ENCODE measurements at places on chromosomes 7 and 10.

- peak; percentile 54 for DNase-seq
Observed at GRCh38 chr10:119207713-119208552, 562 bp downstream of the GRK5 start.

DNA sequence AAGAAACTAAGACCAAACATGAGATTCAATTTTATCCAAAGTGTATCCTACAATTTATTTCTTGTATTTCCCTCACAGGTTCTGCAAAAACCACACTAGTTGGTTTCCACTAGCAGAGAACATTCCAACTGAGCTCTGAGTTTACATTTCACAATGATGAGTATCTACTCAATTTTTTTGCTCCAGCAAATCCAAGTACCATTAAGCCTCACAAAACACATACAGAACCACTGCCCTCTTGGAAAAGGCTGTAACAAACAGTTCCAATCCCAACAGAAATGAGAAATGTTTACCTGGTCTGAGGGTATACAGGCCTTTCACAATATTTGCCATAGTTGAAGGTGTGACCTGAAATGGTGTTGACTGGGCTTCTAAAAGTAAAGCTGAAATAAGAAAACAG lies 59.9 kb downstream of the CACUL1 start:
- DNase-seq = no peak

DNA sequence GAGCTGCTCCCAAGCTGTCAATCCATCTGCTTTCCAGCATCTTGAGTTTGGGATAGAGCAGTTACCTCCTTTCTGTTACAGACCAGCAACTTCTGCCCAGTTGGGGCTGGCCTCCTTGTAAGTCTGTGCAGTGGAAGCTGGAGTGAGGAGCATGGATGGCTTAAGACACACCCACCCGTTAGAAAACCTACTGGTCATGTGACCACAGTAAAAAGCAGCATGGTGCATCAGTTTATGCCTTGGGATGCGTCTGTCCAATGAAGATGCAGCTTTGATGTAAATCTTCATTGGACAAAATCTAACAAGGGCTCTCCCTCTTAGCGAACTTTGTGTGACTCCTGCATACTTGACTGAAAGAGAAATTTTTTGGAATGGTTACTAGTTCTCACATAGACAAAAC lies 453.5 kb downstream of the TYW1 start:
- no peak for DNase-seq

DNA sequence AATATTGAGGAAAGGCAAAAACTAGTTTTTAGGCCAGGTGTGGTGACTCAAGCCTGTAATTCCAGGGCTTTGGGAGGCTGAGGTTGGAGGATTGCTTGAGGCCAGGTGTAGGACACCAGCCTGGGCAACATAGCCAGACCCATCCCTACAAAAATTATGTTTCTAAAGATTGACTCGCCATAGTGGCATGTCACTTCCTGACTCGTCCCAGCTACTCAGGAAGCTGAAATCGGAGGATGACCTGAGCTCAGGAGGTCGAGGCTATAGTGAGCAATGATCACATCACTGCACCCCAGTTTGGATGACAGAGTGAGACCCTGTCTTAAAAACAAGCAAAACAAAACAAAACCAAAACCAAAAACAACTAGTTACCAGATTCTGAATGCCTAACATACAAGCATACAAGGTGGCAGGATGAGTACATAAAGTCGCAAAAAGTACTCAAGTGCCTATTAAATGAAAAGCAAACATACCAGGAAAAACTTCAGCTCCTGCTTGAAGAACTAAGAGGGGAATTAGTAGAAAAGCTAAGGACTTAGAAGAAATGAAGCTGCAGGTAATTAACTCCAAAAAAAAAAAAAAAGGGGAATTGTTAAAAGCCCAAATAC lies 14.1 kb downstream of the ZNF398 start:
- DNase-seq = no peak

DNA sequence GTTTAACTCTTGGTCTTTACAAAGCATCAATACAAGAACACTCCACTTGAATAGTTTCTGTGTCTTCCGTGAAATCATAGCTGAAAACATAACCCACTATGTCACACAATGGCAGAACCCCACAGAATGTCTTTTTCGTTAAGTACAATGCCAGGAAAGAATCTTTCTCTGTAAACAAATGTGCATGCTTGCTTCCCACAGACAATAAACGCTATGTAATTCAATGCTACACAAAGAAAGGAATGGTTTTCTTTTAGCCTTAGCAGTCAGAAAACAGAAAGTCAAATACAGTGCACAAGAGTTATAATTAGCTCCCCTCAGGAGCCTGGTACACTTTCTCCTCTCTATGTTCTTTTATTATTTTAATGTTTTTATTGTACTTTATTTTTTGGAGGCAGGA lies 186.1 kb downstream of the SRPK2 start:
- DNase-seq = no peak

- no peak for DNase-seq
Observed at GRCh38 chr7:100726996-100727761, 6.2 kb upstream of the ZAN start.

GRCh38 chr10:36612436-36612835 lies 513.0 kb upstream of the ANKRD30A start:
- no peak for DNase-seq

DNA sequence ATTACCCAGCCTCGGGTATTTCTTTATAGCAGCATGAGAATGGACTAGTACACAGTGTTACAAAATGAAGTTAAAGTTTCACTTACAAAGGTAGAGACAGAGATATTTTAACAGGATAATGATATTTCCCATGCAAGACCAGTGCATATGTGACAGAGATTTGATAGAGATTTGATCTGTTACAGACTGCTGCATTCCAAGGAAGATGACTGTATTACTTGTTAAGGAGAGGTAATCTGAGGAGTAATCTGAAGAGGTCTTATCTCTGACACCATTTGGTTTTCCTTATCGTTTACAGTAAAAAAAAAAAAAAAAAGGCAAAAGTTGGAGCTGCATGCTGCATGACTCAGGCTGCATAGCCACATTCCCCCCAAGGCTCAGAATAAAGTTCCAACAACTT lies 289.6 kb downstream of the POM121L12 start:
- DNase-seq = no peak

DNA sequence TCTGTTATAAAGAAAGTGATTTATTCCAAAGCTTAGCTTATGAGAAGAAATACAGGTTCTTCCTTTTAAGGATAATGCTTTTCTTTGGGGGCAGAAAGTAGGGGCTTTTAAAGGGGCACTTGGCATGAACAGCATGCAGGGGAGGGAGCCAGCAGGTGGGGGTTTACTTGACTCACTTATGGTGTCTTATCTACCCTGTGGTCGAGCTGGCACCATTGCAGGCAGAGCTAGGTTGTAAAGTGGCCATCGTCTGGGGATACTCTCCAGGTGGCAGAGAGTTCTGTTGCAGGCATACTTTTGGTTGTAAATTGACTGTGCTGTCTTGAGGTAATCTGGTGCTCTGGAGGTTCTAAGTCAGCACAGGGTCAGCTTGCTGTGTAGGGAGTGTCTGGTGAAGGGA lies 26.3 kb upstream of the IFRD1 start:
- peak; percentile 15 for DNase-seq

- no peak for DNase-seq
Observed at GRCh38 chr7:133040674-133041073, 41.2 kb downstream of the CHCHD3 start.

GRCh38 chr10:42988517-42989395 lies 88.1 kb upstream of the RET start:
- no peak for DNase-seq

DNA sequence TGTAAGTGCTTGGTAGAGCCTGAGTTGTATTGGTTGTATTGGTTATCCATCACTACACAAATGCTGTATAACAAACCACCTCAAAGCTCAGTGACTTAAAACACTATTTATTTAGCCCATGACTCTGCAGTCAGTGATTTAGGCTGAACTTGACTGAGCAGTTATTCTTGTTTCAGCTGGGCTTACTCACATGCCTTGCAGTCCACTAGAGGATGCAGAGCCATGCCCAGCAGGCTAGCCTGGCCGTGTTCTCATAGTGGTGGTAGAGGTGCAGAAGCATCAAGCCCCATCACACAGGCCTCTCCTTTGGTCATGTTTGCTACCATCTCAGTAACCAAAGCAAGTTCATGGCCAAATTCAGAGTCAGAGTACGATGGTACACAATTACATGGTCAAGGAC lies 43.9 kb downstream of the LUC7L2 start:
- DNase-seq = no peak

DNA sequence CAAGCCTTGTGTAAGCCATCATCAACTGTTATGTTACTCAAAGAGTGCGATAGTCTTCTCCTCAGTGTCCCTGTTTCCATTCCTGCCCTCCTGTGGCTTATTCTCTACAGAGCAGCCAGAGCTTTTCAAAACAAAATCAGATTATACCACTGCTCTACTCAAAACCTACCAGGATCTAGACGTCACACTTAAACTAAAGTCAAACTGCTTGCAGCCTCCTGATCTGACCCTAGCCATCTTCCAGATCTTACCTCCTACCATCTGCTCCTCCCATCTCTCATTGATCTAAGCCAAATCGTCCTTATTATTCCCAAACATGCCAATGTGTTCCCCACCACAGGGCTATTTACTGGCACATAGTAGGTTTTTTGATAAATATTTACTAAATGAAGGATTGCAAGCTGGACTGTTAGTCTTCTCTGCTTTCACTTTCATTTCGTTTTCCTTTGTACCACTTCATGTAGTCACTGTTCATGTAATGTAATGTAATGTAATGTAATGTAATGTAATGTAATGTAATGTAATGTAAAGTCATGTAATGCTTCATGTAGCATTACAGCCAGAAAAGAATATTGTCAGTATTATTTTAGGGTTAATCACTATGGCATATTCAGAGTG lies 116.1 kb downstream of the GPR37 start:
- DNase-seq = no peak

GRCh38 chr10:91210014-91210413 lies 10.4 kb upstream of the PCGF5 start:
- DNase-seq = no peak

DNA sequence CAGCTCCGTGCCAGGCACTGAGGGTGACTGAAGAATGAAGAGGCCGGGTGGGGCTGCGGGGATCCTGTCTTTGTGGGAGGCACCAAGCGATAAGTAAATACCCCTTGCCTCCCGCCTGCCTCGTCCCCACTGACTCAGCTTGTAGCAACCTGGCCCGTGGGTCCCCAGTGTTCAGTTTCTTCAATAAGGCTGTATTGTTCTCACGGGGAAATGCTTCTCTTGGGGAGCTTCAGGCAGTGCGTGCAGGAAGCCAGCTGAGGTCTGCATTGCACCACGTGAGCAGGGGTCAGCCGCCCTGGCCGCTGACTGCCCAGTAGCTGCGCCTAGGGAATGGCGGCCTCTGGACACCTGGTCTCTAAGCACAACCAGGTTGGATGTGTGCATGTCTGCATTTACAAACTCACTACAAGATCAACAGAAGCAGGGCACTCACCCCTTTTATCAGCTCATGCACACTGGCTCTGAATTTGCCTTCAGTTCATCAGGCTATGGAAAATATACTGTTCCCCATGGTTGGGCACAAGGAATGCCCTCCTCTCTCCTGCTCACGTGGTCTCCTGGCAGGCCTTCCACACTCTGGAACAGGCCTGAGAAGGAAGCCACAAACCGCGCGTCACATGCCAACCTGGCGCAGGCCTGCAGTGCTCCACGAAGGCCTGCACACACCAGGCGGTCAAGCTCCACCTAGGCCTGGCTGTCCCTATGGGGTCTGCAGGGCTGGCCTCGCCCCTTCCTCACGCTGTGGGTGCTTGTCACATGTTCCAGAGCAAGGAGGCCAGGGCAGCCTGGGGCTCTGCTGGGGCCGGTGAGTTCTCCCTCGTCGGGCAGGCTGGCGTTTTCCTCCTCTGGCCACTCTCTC lies 135.7 kb upstream of the RNF32 start:
- no peak for DNase-seq

DNA sequence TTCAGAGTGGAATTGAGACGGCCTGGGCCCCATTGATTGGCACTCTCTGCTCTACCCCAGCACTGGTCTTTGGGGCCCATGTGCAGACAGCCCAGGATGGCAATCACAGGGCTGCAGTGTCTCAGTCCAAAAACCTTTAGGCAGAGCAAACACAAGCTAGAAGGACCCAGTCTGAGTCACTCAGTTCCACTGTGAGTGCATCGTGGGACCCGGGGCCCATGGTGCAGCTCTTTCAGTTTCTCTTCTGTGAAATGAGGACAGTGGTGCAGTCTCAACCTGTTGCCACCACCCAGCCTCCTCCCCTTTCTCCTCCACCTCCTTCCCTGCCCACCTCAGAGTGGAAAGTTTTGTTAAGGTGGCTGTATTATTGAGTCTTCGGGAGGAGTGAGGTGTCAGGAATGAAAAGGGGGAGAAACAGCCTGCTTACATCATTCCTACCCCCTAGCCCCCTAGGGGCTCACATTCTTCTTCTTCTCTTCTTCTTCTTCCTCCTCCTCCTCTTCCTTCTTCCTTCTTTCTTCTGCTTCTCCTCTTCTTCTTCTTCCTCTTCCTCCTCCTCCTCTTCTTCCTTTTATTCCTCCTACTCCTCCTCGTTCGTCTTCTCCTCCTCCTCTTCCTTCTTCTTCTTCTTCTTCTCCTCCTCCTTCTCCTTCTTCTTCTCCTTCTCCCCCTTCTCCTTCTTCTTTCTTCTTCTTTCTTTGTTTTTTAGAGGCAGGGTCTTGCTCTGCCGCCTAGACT lies 19.5 kb upstream of the CARD11 start:
- no peak for DNase-seq

- no peak for DNase-seq
Observed at GRCh38 chr10:122060250-122060649, 71.3 kb downstream of the TACC2 start.

GRCh38 chr7:56174346-56174874 lies 58.2 kb upstream of the NUPR2 start:
- no peak for DNase-seq

GRCh38 chr7:48004638-48005037 lies 24.3 kb downstream of the SUN3 start:
- DNase-seq = no peak

DNA sequence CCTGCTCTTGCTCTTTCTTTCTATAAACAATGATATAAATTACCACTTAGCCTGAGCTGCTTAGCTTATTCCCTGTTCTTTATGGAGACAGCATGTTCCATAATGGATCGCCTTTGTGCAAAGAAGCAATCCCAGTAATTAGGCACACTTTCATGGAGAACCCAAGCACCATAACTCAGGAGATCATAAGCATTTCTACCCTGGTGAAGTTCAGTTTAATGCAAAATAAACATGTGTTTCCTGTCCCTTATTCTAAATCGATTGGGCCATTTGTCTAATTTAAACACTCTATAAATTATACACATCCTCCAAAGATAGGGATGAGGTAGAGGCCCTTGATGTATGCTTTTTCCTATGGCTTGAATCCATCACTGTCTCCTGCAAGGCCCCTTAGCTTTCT lies 75.8 kb upstream of the TMEM72 start:
- no peak for DNase-seq

Data from right cardiac atrium (tissue), 5 donors.